ENCODE measurements at places on chromosomes 1 and 21.

GRCh38 chr21:15050568-15051377 is 14.0 kb downstream of the NRIP1 start:
- DNase-seq = no peak

GRCh38 chr1:56644064-56644918 is 823 bp upstream of the PRKAA2 start:
- no peak for DNase-seq

DNA sequence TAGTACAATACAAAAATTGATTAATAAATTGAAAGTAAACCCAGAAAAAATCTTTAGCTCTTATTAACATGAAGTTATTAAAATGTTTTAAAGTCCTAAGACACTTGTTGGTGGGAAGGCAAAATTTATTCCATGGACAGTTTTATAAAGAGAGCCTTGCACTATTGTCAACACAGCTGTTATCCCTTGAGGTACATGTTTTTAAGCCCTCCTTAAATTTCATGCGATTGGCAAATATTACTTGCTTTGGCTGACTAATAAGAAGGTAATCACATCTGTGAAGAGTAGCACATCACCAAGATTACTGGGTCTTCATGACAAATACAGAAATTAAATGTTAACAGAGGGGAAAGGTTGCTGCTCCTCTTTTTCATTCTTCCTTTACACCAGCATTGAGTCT is 611.1 kb downstream of the BRINP3 start:
- no peak for DNase-seq

- peak; percentile 64 for DNase-seq
Measured at GRCh38 chr1:222464841-222465210, 83.1 kb downstream of the HHIPL2 start.
